ENCODE measurements at places on chromosomes 13 and 19.

GRCh38 chr19:14183741-14184350, 22.1 kb downstream of the ADGRL1 start:
- DNase-seq = no peak

- no peak for DNase-seq
Measured at GRCh38 chr13:20193907-20194631, 1.3 kb upstream of the GJB2 start.

- DNase-seq = no peak
Measured at GRCh38 chr13:112647256-112647655, 42.6 kb upstream of the ATP11A start.

- no peak for DNase-seq
Measured at GRCh38 chr13:83730674-83731073, 151.6 kb downstream of the SLITRK1 start.

DNA sequence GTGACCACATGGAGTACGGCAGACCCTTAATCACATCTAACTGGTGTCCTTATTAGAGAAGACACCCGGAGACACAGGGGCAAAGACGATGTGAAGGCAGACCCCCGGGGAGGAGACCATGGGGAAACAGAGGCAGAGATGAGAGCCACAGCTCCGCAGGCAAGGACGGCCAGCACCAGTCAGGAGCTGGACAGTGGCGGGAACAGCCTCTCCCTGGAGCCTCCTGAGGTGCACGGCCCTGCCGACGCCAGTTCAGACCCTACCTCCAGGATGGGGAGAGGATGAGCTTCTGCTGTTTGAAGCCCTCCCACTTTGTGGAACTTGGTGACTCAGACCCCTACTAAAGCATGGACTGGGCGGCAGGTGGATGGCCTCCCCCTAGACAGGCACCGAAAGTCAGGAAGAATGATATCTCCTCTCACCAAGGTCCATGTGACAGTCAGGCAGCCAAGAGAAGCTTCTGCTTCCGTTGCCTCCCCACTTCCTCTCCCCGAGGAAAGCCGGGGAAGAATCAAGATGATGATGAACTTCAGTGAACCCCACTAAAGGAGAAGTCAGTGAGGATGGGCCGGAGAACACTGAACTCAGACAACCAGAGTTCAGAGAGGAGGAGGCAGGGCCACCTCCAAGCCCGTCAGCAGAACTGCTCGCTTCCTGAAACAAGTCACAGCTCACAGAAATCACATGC, 25.4 kb downstream of the RAB20 start:
- no peak for DNase-seq

DNA sequence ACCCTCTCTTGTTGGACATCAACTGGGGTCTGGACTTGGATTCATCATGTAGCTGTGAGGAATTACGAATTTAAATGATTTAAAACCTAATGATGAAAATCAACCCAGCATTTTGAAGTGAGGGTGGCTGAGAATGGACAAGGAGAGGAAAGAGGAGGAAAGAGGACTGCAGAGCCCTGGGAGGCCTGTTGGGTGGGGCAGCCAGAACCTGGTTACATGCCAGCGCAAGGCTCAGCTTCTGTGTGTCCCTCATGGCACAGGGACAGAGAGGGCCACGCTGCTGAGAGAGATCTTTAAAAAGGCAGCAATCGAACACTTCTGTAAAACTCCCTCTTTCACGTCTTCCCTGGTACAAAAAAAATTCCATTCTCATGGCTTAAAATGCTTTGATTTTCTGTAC, 292.7 kb downstream of the MYO16 start:
- no peak for DNase-seq

DNA sequence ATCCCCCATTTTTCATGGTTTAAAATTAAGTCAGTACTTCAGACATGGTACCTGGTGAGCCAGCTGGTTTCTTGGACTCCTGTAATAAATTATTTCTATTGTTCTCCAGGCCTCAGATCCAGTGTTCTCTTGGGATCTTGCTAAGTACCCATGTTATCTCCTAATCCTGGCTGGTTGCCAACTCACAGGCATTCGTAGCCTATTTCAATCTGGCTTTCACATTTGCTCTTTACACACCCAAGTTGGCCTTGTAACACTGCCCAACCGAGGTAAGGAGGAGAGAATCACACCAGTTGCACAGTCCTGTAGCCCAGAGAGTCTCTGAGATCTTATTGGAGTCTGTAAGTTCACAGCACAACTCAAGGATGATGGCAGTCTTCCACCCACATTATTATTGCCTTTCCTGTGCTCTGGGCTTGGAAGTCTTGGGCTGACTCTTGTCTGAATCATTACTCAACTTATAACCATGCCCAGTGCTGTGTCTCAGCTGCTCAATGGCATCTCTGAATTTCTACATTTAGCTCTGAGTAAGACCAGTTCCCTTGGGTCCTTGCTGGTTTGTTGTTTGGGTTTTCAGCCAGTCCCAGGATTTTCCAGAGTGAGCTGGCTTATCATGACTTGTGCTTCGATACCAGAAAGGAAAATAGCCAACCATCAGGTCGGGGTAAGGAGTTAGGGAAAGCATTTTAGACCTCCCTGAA, 76.6 kb upstream of the KLF12 start:
- DNase-seq = peak; percentile 64

GRCh38 chr13:101673360-101674105, 221.1 kb downstream of the ITGBL1 start:
- DNase-seq = no peak

- DNase-seq = no peak
Measured at GRCh38 chr19:39497996-39498797, 550 bp upstream of the DLL3 start.

GRCh38 chr19:46924874-46925547, 64.2 kb downstream of the ARHGAP35 start:
- no peak for DNase-seq

DNA sequence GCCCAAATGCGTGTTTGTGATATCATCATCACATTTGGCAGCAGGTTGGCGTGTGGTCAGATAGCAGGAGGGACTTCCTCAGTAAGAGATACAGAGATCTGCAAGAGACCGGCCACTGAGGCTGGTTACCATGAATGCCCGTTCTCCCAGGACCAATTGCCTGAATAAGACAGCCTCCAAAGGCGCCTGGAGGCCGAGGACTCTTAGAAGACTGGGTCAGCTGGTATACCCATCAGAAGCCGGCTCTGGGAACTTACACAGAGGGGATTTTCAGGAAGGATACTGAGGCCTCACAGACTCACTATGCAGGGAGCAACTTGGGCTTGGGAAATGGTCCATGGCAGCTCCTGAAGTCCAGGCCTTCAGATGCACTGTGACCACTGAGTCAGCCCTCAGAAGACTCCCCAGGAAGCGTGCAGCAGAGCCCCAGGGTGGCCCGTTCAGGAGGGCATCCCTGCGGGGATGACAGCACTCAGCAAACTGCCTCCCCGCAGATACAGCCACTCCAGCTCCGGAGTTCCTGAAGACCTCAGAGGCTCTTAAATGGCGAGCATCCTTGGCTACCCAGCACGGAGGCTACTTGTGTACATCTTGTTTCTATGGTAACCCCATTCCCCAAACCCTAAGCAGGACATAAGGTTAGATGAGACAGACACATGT, 26.4 kb upstream of the VSTM2B start:
- no peak for DNase-seq

DNA sequence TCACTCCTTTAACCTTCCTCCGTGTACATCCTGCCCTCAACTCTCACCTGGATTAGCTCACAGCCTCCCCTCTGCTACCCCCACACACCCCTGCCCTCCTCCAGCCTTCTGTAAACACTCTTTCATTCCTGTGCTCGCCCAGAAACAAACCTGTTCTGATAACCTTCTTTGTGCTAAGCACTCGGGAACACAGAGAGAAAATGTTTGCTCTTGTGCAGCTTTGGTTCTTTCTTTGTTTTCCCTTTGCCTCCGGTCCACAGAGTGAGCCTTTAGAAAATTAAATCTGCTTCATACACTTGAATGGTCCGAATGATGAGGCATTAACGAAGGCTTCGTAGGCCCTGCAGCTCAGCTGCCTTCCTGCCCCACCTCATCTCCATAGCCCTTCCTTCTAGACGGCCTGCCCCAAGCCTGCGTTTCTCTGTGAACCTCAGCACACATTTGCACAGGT, 6.6 kb upstream of the ZDHHC20 start:
- DNase-seq = no peak

DNA sequence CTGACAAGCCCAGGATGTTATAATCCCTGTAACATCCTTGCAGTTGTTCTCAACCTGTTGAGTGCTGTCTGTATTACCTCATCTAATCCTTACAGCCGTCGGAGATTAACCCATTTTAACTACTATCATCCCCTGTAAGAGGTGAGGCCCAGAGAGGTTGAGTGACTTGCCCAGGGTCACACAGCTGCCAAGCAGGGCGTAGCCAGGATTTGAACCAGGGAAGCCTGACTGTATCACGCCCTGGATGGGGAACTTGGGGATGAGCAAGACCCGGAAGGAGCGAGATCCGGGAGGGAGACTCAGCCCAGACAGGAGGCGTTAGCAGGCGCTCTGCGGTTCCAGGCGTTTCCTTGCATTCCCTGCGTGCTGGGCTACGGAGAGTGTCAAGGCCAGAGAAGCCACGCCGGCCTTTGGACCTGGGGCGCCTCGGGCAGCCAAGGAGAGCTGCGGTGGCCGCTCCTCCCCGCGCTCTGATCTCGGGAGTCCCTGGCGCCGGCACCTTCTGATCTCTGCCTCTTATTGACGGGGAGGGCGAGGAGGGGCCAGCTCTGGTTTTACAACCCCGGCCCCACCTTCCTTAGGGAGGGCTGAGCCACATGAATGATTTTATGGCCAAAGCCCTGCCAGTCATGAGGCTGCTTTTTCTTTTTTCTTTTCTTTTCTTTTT, 6.2 kb downstream of the SULT2B1 start:
- peak; percentile 49 for DNase-seq

GRCh38 chr13:25688536-25688935, 316.8 kb downstream of the ATP8A2 start:
- DNase-seq = no peak

- DNase-seq = no peak
Measured at GRCh38 chr19:28843761-28844492, 369.0 kb downstream of the UQCRFS1 start.

DNA sequence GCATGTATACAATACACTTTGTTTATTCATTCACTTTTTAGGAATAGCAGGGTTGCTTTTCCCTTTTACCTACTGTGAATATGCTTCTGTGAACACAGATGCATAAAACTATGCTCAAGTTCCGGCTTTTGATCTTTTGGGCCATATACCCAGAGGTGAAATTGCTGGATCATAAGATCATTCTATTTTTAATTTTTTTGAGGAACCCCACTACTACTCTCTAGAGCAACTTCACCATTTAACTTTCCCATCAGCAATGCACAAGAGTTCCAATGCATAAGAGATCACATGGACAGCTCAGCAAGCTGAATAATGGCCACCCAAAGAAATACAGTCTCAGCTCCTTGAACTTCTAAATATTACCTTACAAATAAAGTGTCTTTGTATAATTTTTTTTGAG, 17.0 kb upstream of the SIGLEC10 start:
- no peak for DNase-seq

- DNase-seq = no peak
Measured at GRCh38 chr13:78826936-78827335, 168.0 kb upstream of the OBI1 start.

- DNase-seq = no peak
Measured at GRCh38 chr19:28137772-28138171, 1075.2 kb downstream of the UQCRFS1 start.

DNA sequence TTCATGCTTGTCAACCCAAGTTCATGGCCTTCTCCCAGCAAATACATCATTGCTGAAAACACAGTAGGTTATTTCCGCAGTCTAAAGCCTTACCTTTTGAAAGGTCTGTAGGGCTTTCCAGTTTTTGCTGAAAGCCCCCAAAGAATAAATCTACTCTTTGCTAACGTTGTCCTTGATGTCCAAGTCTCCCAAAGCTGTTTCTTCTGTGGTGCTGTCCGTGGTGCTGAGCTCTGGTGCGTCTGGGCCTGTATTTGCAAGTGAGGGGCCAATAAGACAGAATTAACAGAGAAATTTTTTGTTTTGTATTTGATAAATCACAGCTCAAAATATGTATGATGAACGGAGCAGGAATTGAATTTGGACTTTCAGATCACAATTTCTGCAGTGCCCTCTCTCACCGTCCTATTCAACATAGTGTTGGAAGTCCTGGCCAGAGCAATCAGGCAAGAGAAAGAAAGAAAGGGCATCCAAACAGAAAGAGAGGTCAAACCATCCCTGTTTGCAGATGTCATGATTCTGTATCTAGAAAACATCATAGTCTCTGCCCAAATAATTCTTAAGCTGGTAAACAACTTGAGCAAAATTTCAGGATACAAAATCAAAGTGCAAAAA, 9.8 kb upstream of the LGALS16 start:
- DNase-seq = no peak
